ENCODE measurements at places on chromosomes 6 and 20.

- no peak for DNase-seq
Observed at GRCh38 chr6:154440022-154440421, 70.5 kb downstream of the CNKSR3 start.

DNA sequence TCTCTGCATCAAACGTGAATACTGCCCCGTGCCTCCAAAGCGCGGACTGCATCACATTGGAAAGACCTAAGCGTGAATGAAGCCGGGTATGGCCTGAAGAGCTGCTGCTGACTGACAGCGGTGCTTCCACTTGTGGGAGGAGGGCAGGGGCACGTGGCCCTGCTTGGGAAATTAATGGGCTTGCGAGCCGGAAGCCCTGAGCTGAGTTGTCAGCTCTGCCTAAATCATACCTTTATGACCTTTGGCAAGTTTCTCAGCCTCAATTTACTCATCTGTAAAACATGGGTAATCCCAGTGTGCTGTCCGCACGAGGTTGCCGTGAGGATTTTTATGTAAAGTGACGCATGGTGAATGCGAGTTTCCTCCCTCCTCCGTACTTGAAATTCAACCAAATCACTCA lies 67.0 kb upstream of the FOXQ1 start:
- no peak for DNase-seq

DNA sequence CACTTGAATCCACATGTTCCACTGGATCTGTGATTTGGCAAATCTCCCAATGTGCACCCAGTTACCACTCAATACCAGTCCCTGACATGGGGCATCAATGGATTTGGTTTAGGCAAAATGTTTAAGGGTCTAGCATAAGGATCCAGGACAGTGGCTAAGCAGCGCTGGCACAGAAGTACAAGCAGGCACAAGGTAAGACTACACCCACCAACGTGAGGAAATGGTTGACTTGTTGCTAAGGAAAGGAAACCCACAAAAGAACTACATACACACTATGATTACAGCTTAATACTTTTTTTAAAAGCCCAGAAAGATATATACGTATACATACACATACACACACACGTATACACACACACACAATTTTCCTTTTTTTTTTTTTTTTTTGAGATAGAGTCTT lies 79.0 kb downstream of the DNAAF9 start:
- DNase-seq, result no peak

DNA sequence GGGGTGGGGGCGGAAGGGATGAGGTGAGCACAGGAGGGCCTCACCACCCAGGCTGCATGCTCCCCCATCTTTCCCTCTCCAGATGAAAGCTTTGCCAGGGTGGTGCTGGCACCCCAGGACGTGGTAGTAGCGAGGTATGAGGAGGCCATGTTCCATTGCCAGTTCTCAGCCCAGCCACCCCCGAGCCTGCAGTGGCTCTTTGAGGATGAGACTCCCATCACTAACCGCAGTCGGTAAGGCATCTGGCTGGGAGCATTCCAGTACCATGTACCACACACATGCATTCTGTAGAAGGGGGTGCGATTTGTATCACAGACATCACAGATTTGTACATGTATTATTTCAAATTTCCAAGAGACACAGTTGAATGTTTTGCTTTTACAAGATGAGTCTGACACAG lies 40.6 kb upstream of the SRF start:
- no peak for DNase-seq

- DNase-seq, result peak; percentile 85
Observed at GRCh38 chr20:57619051-57619831, 985 bp downstream of the ZBP1 start.

GRCh38 chr6:7004581-7005297 lies 103.0 kb upstream of the RREB1 start:
- DNase-seq, result no peak

Data from KG1 (cell line).